ENCODE measurements at places on chromosomes 7 and 10.

- no peak for DNase-seq
Measured at GRCh38 chr10:29616542-29616941, 18.2 kb downstream of the SVIL start.

DNA sequence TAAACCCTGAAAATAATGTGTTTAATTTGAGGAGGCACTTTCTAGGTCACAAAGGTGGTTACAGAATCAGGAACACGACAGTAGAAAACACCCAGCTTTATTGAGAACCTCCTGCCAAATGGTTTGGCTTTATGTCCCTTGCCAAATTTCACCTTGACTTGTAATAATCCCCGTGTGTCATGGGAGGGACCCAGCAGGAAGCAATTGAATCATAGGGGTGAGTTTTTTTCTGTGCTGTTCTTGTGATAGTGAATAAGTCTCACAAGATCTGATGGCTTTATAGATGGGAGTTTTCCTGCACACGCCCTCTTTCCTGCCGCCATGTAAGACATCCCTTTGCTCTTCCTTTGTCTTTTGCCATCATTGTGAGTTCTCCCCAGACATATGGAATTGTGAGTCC, 193.8 kb upstream of the KLF6 start:
- no peak for DNase-seq

GRCh38 chr10:61832866-61833481, 68.5 kb upstream of the ARID5B start:
- DNase-seq, result peak; percentile 21

DNA sequence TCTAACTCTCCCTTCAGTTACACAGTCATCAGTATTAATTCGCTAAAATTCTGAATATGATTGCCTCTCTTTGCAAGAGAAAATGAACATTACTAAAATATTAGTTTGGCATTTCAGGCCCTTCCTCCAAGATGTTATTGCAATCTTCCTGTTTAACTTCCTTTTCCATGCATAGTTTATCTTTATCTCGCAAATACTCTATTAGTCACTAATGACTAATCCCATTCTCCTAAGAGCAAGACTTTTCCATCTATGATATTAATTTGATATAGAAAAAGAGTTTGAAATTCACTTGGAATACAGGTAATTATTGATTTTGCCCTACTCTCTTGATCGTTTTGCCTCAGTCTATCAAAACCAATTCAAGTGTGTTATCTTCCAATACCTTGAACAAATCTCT, 41.8 kb upstream of the SEMA3A start:
- DNase-seq, result no peak

DNA sequence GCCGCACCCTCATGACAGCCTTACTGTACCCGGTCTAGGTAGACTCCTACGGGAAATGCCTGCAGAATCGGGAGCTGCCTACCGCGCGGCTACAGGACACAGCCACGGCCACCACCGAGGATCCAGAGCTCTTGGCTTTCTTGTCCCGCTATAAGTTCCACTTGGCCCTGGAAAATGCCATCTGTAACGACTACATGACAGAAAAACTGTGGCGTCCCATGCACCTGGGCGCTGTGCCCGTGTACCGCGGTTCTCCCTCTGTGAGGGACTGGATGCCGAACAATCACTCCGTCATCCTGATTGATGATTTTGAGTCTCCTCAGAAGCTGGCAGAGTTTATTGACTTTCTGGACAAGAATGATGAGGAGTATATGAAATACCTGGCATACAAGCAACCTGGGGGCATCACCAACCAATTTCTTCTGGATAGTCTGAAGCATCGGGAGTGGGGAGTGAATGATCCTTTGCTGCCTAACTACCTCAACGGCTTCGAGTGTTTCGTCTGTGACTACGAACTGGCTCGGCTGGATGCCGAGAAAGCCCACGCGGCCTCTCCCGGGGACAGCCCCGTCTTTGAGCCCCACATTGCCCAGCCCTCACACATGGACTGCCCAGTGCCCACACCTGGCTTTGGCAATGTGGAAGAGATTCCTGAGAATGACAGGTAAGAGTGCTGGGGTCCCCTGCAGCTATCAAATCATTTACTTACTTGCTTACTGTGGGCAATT, 8.5 kb upstream of the CHCHD1 start:
- DNase-seq, result no peak

GRCh38 chr10:111077479-111077784, 603 bp downstream of the ADRA2A start:
- DNase-seq, result no peak

DNA sequence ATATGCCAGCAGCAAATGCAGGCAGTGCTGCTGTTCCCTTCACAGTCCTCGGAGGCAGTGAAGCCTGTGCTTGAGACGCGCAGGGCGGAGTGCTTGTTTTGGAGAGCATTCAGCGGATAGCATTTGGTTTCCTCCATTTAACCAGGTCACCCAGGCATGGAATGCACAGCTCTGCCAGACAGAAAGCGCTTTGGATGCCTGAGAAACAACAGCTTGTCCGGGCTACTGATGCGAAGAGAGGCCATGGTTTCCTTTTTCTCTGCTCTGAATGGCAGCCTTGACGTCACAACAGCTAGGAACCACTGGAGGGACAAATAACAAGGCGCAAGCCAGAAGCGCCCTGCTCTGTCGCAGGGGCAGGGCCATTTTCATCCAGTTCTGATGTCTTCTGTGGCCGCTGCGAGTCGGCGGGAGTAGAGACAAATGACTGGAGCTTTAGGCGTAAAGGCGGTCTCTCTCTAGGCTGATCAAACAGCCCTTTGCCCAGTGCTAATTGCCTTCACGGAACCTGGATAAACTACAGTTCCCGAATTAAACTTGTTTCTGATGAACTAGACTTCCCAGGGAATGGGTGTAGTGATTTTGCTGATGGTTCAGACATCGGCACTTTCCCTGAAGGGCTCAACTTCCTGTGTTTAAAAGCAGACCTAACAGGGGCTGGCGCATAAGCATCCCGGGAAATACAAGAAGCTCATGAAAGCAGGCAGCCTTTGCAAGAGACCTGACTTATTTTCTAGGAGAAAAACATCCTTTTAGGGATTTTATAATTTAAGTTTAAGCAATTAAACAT, 187.6 kb upstream of the KLF14 start:
- DNase-seq, result no peak

GRCh38 chr10:43854007-43854406, 205.3 kb upstream of the ZNF32 start:
- no peak for DNase-seq

- no peak for DNase-seq
Measured at GRCh38 chr7:26449175-26450165, 157.8 kb downstream of the SNX10 start.

- no peak for DNase-seq
Measured at GRCh38 chr10:71823356-71823755, 27.7 kb downstream of the PSAP start.

GRCh38 chr7:83593921-83594475, 54.9 kb downstream of the SEMA3E start:
- DNase-seq, result no peak

DNA sequence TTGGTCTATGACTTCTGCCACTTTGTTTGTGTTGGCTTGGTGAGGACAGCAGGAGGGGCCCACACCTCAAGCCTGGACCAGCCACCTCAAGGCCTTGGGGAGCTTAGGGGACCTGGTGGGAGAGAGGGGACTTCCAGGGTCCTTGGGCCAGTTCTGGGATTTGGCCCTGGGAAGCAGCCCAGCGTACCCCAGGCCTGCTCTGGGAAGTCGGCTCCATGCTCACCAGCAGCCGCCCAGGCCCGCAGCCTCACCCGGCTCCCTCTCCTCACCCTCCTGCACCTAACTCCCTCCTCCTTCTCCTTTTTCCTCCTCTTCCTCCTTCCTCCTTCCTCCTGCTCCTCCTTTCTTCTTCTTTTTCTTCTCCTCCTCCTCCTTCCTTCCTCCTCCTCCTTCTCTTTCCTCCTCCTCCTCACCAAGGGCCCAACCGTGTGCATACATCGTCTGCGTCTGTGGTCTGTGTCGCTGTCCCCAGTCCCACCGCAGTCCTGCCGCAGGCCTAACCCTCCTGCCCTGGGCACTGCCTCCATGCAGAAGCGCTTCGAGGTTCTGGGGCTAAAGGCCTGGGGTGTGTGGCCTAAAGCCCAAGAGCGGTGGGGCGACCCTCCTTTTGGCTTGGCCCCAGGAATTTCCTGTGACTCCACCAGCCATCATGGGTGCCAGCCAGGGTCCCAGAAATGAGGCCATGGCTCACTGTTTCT, 5.3 kb downstream of the EN2 start:
- DNase-seq, result no peak

DNA sequence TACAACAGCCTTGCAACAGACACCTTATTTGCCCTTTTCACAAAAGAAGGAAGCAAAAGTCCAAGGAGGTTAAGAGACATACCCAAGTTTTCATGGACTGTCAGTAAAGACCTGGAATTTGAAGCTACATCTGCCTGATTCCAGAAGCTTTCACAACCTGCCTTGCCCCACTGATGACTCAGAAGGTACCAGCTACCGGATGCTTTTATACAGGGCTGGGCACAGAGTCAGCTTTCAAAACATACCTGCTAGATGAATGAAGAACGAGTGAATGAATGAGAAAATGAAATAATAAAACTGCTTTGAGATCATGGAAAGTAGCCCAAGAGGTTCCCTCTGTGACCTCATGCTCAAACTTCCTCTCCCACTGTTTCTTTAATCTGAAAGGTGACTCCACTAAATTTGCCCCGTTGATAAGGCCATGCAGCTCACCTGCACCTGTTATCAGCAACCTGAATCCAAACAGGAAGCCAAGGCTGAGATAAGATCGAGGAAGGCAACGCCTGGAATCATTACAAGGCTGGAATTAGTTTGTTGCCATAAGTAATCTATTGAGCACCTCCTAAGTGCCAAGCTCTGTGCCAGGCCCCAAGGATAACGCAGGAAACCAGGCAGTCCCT, 151.5 kb downstream of the WDR11 start:
- DNase-seq, result no peak
